Heart left ventricle (tissue), 16 donors: ENCODE measurements at places on chromosomes 6 and 20. TPM values are rescaled to one million over a fixed set of nuclear protein-coding genes. Genes with fewer than 3 reads are reported as not detected.

PPT2 gene
- polyA plus RNA-seq = 13.1 TPM

SIRPA gene
- polyA plus RNA-seq = 8.6 TPM

CDKAL1 gene
- polyA plus RNA-seq = 3.2 TPM

CRIP3 gene
- polyA plus RNA-seq = 66.7 TPM

IRAK1BP1 gene
- polyA plus RNA-seq = 3.2 TPM

MOG gene
- 2.9 TPM for polyA plus RNA-seq

ERVFRD-1 gene
- not detected for polyA plus RNA-seq

TSBP1 gene
- polyA plus RNA-seq = not detected

EPPIN gene
- not detected for polyA plus RNA-seq

PGC gene
- polyA plus RNA-seq = 1.1 TPM

GSTA2 gene
- not detected for polyA plus RNA-seq

C6orf136 gene
- polyA plus RNA-seq = 79.3 TPM

ID1 gene
- 140 TPM for polyA plus RNA-seq

OR12D3 gene
- polyA plus RNA-seq = not detected

MOCS1 gene
- polyA plus RNA-seq = 18.6 TPM

COL9A3 gene
- 4.7 TPM for polyA plus RNA-seq

ECT2L gene
- 0.46 TPM for polyA plus RNA-seq

FOXA2 gene
- not detected for polyA plus RNA-seq

PTPRT gene
- 0.10 TPM for polyA plus RNA-seq

ABT1 gene
- 12.0 TPM for polyA plus RNA-seq

SLC24A3 gene
- 0.86 TPM for polyA plus RNA-seq

PROKR2 gene
- not detected for polyA plus RNA-seq

ABHD16B gene
- polyA plus RNA-seq = 0.12 TPM

GUCA1A gene
- polyA plus RNA-seq = not detected

CDS2 gene
- polyA plus RNA-seq = 24.9 TPM

ARID1B gene
- polyA plus RNA-seq = 15.3 TPM

AVP gene
- polyA plus RNA-seq = not detected

PBOV1 gene
- not detected for polyA plus RNA-seq

PRL gene
- polyA plus RNA-seq = not detected

SEMG2 gene
- polyA plus RNA-seq = not detected

HLA-DPB1 gene
- 25.0 TPM for polyA plus RNA-seq

RGS17 gene
- 0.30 TPM for polyA plus RNA-seq

CTAGE9 gene
- not detected for polyA plus RNA-seq

TPD52L2 gene
- 44.4 TPM for polyA plus RNA-seq

SIRPB2 gene
- polyA plus RNA-seq = 1.5 TPM

TULP1 gene
- polyA plus RNA-seq = 0.15 TPM

CLIC5 gene
- polyA plus RNA-seq = 63.2 TPM

HIVEP2 gene
- 2.7 TPM for polyA plus RNA-seq

RHAG gene
- polyA plus RNA-seq = 0.22 TPM

STX11 gene
- 13.7 TPM for polyA plus RNA-seq

C4B gene
- polyA plus RNA-seq = 30.8 TPM

SPATA25 gene
- polyA plus RNA-seq = 2.7 TPM

FAM83B gene
- polyA plus RNA-seq = 0.03 TPM

WFDC12 gene
- polyA plus RNA-seq = not detected
